Activated T-helper 17 cell treated with anti-CD3 and anti-CD28 coated beads, Interleukin-2, amount 50 U/mL, for 72 hours (primary cell): ENCODE measurements at places on chromosomes 4 and X.

DNA sequence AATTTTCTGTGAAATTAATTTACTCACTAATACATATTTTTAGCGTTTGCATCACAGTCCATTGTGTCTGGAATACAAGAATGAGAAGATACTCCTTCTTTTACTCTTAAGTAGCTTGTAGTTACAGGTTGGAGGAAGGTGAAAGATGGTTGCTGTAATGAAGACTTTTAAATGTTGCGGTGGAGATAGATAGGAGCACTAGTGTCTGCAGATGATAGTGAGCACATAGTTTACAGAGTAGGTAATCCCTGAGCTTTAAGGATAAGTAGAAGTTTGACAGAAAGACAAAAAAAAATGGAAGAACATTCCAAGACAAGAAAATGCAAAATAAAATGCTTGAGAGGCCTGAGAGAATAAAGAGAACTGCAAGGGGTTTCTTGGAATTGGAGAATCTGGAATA lies 5.4 kb upstream of the SLC39A8 start:
- no peak for ATAC-seq

- no peak for ATAC-seq
Measured at GRCh38 chr4:60384516-60384915, 815.6 kb upstream of the ADGRL3 start.

DNA sequence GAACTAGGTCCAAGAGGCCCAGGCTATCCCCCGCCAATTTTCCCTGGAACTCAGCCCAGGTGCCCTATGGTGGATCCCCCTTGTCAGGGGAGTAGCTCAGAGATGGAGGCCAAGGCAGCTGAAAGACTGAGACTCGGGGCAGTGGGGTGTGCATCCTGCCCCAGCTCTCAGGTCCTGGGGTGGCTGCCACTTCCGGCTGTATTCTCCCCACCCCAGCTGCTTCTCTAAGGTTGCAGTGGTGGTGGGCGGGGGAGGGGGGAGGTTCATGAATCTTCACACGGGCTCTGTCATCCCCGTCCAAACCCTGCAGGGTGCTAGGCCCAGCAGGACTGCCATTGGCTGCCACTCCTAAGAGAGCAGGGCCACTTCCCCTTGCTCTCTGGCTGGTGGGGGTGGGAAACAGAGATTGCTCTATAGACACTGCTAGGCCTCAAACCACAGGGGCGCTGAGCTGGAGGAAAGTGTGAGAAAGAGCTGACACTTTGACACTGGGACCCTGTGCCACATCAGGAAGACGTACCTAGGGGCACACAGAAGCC lies 1.5 kb downstream of the SASH3 start:
- ATAC-seq: peak; percentile 80

DNA sequence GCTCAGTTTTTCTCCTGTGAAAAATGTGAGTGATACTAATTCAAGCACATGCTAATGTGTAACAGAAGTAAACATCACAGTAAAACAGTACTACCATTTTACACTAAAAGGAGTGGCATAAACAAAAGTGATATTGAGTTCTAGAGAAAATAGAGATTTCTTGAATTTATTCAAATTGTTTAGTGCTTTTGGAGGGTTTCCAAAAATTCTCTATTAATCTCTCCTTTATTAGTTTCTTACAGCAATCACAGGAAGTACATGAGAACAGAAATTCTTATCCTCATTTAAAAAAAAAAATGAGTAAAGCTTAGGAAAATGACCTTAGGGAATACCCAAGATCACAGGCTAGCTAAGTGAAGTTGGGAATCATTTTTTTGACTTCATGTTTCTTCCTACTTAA lies 459.7 kb upstream of the GALNTL6 start:
- no peak for ATAC-seq

- no peak for ATAC-seq
Measured at GRCh38 chr4:123463869-123464268, 67.3 kb downstream of the SPRY1 start.

DNA sequence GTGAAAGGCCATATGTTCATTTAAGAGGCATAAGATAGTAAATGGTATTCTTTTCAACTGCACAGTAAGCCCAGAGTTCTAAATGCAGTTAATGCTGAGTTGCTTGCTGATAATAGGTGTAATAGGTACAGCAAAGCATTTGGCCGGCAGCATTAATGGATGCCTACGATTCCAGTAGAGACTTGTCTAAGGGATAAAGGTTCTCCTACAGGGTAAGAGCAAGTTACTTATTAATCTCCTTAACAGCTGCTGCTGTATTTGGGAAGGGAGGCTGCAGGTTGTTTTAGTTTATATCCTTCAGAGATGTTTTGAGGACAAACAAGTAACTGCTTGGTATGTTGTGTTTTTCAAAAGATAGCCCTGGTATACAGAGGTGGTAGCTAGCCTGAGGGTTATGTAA lies 16.8 kb downstream of the TSPAN7 start:
- ATAC-seq: no peak

- no peak for ATAC-seq
Measured at GRCh38 chr4:69876071-69876470, 16.1 kb upstream of the SULT1E1 start.

- ATAC-seq: no peak
Measured at GRCh38 chr4:95985051-95985450, 145.2 kb downstream of the PDHA2 start.

- no peak for ATAC-seq
Measured at GRCh38 chr4:107806196-107806595, 18.5 kb upstream of the SGMS2 start.

GRCh38 chr4:46258431-46258830 lies 131.5 kb downstream of the GABRA2 start:
- ATAC-seq: no peak

DNA sequence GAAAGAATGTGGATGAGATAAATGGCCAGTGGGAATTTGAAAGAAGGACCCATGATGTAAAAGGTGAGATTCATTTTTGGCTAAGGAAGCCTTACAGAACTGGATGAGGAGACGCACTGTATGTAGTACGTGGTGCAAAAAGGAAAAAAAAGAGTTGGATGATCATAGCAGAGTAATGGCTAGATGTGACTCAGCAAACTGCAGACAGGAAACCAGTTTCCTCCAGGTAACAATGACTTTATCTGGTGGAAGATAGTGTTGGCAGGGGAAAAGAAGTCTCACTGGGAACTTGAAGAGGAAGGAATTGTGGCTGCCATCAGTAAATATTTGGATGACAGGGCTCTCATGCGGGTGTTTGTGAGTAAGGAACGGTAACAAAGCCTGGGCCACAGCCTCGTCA lies 243.2 kb downstream of the CPE start:
- ATAC-seq: no peak

GRCh38 chr4:87865960-87866598 lies 33.3 kb downstream of the MEPE start:
- ATAC-seq: no peak

- ATAC-seq: no peak
Measured at GRCh38 chrX:150763810-150764209, 70.6 kb downstream of the MTMR1 start.

GRCh38 chr4:184189966-184190365 lies 27.7 kb downstream of the ENPP6 start:
- ATAC-seq: no peak

GRCh38 chr4:144557404-144557803 lies 88.6 kb upstream of the HHIP start:
- ATAC-seq: no peak

DNA sequence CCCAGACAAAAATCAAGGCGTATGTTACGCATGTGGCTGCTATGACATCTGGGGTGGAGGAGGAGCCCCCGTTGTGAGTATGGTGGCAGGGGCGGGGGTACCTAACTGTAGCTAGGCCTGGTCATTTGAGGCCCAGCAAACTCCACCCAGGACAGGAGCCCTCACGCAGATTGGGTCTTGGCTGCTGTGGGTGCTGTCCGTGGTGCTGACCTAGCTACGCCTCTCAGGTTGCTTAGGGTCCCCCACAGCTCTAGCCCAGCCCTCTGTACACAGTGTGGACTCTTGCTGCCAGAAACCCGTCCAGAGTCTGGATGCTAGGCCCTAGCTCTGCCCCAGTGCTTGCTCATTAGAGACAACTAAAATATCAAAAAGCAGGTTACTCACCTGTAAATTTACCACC lies 146.7 kb upstream of the PSAPL1 start:
- ATAC-seq: no peak

GRCh38 chr4:15007201-15007600 lies 4.9 kb downstream of the CPEB2 start:
- no peak for ATAC-seq

- no peak for ATAC-seq
Measured at GRCh38 chr4:148215202-148215601, 227.0 kb downstream of the NR3C2 start.

DNA sequence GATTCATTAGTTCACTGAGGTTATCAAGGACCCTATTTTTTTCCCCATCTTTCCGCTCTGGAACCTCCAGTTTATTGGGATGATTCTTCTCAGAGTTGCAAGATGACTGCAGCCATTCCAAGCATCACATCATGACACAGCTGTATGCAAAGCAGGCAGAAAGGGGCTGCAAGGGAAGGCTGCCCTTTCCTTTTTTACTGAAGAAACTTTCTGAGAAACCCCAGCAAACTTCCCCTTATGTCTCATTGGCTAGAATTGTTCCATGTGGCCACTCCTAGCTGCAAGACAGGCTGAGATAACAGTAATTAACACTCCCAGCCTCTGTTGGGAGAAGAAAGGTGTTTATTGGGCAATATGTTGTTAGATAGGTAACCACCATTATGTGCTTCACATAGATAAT lies 102.6 kb downstream of the SATL1 start:
- ATAC-seq: no peak

DNA sequence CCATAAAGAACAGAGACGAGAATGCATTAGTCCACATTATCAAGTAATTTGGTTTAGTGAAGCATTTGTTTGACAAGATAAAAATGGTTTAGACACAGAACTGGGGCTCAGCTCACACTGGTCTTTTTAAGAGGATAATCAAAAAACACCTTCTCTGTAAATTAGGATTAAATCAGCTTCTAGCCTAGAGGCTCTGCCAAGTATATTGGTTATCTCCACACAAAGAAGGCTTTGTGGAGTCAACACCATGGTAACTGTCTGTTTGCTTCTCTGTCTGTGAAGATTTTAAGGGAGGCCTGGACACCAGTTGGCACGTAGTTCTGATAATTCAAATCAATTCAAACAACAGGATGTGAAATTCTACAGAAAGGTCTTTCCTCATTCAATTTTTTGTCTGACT lies 687.0 kb downstream of the DMD start:
- ATAC-seq: no peak

DNA sequence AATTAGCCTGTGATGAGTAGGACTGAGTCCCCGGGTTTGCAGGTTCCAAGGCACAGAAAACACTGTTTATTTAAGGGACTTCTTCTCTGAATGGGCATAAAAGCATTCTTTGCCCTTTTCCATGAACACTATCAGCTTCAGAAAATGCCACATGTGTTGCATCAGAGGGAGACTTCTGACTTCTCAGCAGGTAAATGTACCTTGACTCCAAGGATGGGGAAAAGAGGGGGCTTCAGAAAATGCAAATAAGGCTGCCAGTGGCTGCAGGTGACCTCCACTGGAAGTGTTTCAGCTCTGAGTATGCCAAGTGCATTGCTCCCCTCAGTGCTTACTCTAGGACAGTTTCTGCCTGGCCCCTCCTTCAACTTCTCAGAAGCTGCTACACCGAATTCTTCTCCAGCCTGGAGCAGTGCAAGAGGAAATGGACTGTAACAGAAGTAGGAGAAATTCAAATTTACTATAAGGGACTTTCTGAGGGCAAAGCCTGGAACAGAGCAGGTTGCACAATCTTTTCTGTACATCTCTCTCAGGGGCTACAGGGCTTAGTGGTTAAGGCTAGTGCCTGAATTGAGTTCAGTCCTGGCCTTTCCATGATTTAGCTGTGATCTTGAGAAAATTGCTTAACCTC lies 233.2 kb downstream of the PTTG2 start:
- ATAC-seq: no peak

DNA sequence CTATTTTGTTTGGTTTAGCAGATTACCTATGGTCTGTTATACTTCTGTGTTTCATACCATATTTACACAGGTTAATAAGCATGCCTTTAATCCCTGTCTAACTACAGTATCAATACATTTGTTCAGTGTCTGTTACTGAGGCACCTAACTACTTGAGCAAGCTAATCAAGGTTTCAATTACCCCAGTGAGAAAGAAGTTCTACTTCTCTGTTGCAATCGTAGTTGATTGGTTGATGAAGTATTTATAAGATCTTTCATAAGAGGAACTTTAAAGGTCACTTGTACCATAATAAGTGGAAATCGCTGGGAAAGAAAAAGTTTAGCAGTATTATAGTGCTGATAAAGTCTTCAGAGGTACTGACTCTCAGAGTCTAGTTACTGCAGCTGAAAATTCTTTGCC lies 490.6 kb downstream of the RPA4 start:
- ATAC-seq: no peak

DNA sequence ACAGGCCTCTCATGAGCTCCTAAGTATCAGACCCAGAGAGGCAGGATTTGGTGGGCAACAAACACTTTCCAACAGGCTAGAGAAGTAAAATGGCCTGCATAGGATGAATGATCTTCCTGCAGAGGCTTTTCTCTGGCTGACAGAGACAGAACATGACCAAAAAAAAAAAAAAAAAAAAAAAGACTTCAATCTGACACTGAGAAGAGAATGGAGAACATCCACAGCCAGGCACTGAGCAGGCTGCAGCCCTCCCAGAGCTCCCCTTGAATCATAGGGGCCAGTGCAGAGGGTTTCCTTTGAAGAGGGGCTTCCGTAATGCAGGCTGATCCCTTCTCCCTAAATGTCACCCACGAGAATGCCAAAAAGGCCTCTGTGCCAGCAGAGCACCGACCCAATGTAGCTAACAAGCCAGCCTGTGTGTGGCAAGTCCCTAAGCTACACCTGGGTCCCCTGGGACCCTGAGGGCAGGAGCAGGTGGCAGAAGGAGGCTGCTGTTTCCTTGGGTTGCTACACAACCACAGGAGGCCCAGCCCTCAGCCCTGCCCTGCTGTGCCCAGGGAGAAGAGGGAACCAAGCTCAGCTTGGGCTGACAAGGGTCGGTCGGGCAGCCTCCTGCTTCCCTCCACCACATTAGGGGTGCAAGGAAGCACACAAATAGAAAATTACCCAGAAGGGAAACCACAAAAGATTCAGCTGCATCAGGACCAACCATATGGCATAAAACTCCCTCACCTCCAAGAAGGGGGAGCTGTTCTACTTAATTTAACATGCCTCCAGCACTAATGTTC lies 55.6 kb downstream of the MAP7D2 start:
- no peak for ATAC-seq

DNA sequence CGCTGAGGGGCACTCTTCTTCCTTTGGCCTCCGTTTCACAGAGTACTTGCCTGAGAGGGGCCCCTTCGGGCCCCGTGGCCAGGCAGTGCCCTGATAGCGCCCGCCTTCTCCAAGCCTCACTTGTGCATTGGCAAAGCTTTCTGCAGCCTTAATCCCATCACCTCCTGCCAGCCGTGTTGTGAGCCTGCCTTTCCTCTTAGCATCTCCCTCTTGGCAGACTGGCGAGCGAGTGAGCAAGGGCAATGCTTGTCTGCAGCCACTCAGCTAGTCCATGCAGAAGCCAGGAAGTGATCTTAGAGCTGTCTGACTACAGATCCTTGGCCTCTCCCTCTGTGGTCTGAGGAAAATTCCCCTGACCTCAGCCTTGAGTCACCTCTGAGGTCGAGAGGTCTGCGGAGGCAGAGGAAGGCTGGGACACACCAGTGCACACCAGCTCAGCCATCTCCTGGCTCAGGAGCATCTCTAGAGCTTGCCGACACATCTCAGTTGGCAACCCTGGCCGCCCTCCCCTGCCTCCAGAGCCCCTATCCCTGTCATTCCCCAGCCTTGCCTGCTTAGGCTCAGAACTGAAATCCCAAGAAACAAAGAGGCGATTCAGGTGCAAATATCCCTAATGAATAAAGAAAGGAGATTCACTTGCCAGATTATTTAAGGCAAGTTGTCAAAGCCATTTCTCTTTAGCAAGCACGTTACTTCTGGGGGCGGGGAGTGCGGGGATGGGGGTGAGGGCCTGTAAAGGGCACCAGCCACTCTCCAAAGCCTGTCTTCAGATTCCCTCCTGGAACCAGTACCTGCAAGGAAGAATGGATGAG lies 143.5 kb upstream of the MAMLD1 start:
- ATAC-seq: peak; percentile 92
